ENCODE measurements at places on chromosomes 3 and 15.
A peak's percentile ranks its signal among the peaks of the same experiment; 100 is the strongest.

- no peak for DNase-seq
These were observed 36.7 kb downstream of the ZBTB38 start for GRCh38 chr3:141405025-141405424.

DNA sequence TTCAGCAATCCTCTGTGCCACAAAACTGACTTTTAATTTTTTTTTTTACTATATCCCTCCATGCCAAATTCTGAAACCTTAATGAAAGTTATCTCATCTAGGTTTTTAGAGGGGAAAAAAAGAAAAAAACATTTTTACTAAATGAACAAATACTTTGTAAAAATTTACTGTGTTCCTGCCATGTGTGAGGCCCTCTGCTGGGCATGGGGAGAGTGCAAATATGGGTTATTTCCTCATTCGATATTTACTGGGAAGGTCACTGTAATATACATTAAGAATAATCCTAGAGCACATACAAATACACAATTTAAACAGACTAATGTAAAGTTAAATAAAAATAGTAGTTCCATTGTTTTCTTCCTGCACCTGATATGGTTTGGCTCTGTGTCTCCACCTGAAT lies 215.0 kb downstream of the GRM7 start:
- no peak for DNase-seq

GRCh38 chr3:43506644-43507043 lies 115.2 kb downstream of the ANO10 start:
- DNase-seq: no peak

GRCh38 chr3:79845546-79845945 lies 77.7 kb upstream of the ROBO1 start:
- no peak for DNase-seq

GRCh38 chr3:126486360-126486847 lies 10.7 kb upstream of the ZXDC start:
- DNase-seq: no peak

- DNase-seq: no peak
These were observed 16.8 kb downstream of the RBSN start for GRCh38 chr3:15081960-15082664.

- no peak for DNase-seq
These were observed 266.3 kb downstream of the NR1D2 start for GRCh38 chr3:24211381-24211780.

DNA sequence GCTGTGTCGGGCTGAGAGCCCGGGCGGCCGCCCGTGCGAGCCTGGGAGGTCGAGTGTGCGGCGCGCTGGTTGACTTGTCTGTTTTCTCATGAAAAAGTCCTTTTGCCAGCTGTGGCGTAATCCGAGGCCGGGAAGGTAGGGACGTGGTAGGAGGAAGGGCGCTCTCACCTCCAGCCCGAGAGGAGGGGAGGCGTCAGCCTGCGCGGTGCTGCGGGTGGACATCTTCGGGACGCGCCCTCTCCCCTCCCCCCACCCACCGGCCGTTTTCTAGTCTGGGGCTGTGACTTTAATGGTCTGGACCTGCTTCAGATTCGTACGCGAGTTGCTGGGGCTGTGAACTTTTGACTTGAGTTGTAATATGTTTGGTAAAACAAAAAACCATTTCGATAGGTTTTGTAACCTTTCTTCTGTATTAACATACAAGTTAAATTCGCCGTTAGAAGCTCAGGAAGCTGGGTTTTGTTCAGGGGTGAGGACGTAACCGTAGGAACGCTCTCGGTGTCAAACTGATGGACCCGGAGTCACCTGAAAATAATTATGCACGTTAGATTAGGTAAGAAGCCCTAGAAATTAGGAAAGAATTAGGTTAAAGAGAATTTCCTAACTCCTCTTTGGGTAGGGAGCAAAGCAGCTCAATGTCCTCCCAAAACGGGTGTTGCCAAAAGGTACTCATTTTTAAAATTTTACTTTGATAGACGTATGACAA lies 762 bp downstream of the NCK1 start:
- DNase-seq: peak; percentile 30

Measured in stimulated activated CD4-positive, alpha-beta T cell treated with anti-CD3 and anti-CD28 coated beads, Interleukin-4, amount 100 ng/mL, for 4 hours (primary cell).